Stimulated activated CD8-positive, alpha-beta memory T cell treated with anti-CD3 and anti-CD28 coated beads, Interleukin-4, amount 100 ng/mL, for 1 hour (primary cell): ENCODE measurements at places on chromosomes 2 and 18.

GRCh38 chr2:118677546-118677945 lies 169.9 kb downstream of the EN1 start:
- no peak for DNase-seq

DNA sequence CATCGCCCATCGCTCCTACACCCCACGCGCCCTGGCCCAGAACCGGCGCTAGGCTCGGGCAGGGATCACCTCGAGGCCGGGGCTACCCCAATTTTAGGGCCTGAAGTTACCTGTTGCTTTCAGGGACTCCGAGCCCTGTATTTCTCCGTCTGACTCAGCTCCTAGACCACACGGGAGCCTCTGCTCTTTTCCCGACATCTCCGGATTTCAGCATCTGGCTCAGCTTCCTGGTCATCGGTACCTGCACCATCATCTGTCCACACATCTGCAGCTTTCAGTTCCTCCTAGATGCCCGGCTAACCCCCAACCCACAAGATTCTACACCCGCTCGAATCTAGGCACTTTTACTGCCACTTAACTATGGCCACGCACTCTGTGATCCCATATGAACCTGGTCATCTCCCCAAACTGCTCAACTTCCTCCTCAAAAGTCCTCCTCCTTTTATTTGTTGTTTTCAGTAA lies 12.1 kb upstream of the HMSD start:
- DNase-seq: no peak

DNA sequence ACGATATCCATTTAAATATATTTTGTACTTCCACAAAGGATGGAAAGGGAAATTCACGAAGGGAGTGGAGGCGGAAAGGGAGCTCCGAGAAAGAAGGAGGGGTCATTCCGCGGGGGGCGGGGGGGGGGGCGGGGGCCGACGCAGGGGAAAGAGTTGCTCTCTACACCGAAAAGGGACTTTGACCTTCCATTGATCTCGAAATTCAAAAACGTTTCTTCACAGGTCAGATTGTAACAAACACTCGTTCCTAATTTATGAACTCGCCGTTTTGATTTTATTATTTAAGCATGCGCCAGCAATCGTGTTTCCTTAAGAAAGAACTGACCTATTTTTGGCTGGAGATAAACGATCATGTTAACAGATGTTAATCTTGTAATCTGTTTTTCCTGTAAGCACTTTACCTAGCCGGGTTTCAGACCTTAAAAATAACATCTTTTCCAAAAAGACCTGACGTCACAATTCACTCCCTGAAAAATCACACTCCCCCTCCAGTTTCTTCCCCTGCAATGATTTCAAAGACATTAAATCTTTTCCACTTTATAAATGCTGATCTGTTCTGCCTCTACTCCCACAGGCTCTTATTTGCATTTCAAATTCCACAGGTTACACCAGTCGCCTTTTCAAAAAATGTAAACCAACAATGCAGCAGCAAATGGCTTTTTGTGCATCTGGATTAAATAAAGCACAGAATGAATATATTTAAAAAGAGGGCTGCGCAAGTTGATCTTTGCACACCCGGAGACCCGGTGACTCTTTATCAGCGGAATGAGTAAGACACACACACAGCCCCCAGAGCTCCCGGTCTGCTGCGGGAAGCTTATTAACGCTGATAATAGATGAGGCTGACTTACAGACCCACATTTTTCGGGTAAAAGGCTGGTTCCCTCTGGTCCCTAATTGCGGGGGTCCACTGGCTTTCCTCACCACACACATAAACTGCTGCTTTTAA lies 1.6 kb downstream of the ZNF516 start:
- no peak for DNase-seq

DNA sequence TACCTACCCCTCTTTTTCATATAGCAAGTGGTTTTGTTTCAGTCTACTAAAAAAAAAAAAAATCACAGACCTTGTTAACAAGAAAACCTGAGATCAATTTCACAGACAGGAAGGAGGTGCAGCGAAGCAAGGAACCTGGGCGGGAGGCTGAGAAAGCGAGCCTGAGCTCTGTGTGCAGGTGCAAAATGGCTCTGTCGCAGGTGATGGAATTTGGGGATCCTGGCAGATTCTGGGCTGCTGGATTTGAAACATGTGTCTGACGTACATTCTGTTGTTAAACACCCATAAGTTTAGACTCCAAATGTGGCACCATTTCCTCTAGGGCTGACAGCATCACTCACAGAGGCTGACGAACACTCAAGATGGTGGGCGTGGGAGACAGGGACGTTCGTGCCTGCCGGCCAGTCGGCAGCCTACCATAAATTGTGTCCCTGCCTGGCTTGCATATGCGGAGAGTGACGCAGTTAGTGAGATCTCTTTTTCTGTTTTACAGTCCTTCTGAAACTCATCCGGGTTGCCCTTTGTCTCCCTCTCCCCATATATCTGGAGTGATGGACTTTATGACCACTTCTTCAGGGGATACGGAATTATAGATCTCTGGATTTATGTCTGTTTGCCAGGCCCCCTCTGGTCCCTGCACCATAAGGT lies 8.8 kb upstream of the DDX1 start:
- DNase-seq: no peak

DNA sequence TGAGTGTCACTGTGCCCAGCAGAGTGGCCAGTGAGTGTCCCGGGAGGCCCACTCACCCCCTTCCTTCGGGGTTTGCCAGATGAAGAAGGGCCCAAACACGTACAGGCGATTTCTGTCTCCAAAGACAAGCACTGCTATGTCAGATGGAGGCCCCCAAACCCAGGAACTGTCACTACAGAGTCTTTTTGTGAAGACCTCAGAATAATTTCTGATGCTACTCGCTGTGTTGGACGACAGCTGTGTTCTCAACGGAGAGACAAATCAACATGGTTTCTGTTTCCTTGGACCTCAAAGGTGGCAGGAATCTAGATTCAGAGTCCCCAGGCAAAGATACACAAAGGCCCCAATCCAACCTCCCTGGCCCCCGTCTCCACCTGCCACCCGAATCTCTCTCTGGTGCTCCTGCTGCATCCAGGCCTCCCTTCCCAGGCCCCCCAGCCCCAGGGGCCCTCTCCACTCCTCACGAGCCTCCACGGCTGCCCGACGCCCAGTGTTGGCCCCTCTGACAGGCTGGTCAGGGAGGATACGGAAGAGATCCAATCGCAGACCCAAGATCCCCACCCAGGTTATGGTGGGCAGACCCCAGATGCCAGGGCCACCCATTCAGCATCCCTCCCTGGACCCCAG lies 2.4 kb upstream of the GPR17 start:
- DNase-seq: no peak

DNA sequence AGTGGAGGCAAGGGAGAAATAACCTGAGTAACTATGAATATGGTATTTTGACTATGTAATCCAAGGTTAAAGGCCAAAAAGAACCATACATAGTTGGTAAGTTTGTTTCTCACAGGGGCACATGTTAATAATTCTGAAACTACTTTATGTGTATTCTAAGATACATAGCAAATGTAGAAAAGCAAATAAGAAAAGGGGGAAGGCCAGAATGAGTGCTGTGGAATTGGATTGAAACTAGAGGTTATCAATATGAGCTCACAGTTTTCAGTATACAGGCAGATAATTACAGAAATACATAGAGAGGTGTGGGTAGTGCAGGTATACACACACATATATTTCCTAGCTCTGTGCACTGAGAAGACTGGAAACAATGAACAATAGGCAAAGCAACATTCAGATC lies 13.7 kb downstream of the INO80C start:
- DNase-seq: no peak
